Ureter (tissue), 1 donor: ENCODE measurements at places on chromosomes 7 and 10. TPM values are rescaled to one million over a fixed set of nuclear protein-coding genes. Genes with fewer than 3 reads are reported as not detected.

- no peak for DNase-seq
Measured at GRCh38 chr7:571718-572415, 52.2 kb upstream of the PDGFA start.

The VIPR2 gene
- 4.8 TPM for total RNA-seq

- DNase-seq = no peak
Measured at GRCh38 chr7:128275681-128276080, 34.6 kb downstream of the LEP start.

- no peak for DNase-seq
Measured at GRCh38 chr10:131083915-131084790, 227.4 kb downstream of the TCERG1L start.

GRCh38 chr7:99171731-99172130 lies 27.8 kb upstream of the SMURF1 start:
- no peak for DNase-seq

The ATP6V0E2 gene
- 15.0 TPM for total RNA-seq

GRCh38 chr10:111076191-111076681 lies 593 bp upstream of the ADRA2A start:
- no peak for DNase-seq
